ENCODE measurements at places on chromosomes 12 and 14.

GRCh38 chr12:66900616-66901015 is 221.7 kb upstream of the GRIP1 start:
- DNase-seq = no peak

GRCh38 chr12:2460051-2460670 is 334.6 kb upstream of the FKBP4 start:
- no peak for DNase-seq

- no peak for DNase-seq
Observed at GRCh38 chr14:71380271-71380670, 473.0 kb downstream of the PCNX1 start.

DNA sequence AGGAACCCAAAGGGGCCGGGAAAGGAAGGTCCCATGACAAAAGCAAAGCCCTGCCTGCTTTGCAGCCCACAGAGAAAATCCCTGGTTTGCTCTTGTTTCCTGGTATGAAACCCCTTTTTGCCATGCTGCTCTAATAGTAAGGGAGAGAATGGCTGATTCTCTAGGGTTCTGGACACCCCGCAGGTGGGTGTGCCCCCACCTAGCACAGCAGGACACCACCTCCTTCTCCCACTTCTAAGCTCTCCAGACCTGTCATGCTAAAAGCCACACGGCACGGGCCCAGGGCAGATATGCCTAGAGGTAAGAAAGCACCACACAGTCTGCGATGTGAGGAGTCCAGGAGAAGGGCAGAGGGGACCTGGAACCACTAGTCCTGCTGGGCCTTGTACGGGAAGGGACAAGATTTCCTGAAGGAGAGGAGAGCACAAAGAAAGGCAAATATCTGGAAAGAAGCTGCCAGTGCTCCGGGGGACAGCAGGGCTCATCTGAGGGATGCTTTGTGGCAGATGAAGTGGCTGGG is 113.3 kb downstream of the BCL11B start:
- DNase-seq = no peak

DNA sequence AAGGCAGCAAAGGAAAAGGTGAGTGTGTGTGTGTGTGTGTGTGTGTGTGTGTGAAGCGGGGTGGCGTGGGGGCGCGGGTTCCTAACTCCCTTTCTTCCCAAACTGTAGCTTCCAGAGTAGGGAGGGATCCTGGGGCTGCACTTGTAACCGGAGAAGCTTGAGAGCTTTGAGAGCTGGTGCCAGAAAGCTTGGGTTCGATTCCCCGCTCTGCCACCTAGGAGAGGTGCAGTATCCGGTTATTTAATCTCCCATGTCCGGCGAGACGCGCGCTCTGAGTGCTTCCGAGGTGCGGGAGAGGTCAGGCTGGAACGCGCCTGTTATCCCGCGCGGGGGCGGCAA is 7.2 kb upstream of the RACGAP1 start:
- DNase-seq = no peak

GRCh38 chr12:128542844-128543243 is 275.9 kb downstream of the TMEM132C start:
- DNase-seq = no peak

- DNase-seq = peak; percentile 36
Observed at GRCh38 chr14:34051966-34052657, 101.2 kb upstream of the EGLN3 start.

GRCh38 chr12:44827832-44828438 is 48.2 kb downstream of the NELL2 start:
- DNase-seq = no peak

DNA sequence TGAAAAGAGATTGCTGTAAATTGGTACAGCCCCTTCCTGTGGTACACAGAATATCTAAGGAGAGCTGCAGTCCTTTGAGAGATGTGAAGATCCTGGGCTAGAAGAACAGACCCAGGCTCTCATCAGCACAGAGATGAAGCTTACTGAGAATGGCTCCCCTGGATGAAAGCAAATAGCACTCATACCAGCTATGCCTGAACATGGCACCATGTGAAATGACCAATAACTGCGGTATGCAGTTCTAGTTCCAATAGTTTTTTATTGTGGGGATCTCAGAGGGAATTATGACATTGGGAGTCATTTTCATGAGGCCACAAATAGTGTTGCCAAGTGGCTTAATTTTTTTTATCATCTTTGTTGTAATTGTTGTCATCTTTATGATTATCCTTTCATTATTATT is 15.4 kb upstream of the TRHDE start:
- no peak for DNase-seq

GRCh38 chr14:58215191-58215914 is 15.4 kb downstream of the ACTR10 start:
- DNase-seq = no peak

DNA sequence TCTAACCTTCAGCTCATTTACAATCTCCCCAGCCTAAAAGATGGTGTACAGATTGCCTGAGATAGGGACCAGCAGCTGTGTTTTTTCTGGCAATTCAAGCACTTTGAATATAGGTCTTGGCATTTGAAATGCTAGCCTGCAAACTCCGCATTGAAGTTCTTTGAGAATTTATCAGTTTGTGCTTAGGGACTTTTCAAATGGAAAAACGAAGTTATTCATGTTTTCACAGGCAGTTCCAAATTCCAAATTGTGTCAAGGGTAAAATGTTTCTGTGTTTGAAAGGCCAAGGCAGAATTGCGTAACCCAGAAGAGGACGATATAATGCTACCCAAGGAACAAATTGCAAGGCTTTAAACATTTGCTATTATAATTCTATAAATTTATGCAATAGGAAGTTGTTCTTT is 168.9 kb upstream of the RASSF8 start:
- DNase-seq = no peak

DNA sequence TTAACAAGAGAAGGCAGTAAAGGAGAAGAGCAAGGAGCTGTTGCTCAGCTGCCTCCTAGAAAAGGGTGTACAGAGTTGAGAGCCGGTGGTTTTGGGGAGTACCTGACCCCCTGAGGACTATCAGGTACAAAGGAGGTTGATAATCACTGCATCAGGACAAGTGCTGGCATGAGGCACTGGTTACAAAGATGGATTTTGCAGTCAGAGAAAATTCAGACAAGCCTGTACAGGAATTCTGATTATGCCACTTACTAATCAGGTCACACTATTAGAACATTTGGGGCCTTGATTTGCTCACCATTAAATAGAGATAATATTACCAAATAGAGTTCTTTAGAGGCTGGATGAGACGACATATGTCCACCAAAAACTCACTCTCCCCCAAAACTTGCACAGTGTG is 450.9 kb upstream of the TMPO start:
- no peak for DNase-seq

- DNase-seq = no peak
Observed at GRCh38 chr12:70031046-70031445, 206.0 kb downstream of the MYRFL start.

DNA sequence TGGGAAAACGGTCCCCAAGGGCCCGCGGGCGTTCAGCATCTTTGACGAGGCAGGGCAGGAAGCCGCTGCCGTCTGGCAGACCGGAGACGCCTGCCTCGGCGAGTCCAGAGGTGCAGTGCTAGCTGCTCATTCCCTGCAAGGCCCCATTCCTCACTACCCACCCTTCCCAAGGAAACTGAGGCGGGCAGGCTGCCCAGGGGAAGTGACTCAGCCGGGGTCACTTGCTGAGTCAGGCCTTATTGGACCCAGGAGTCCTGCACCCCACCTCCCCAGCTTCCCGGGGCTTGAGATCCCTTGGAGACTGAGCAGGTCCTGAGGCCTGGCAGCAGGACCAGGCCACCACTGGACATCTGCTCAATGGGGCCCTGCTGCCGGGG is 3.7 kb downstream of the SH2B3 start:
- no peak for DNase-seq

DNA sequence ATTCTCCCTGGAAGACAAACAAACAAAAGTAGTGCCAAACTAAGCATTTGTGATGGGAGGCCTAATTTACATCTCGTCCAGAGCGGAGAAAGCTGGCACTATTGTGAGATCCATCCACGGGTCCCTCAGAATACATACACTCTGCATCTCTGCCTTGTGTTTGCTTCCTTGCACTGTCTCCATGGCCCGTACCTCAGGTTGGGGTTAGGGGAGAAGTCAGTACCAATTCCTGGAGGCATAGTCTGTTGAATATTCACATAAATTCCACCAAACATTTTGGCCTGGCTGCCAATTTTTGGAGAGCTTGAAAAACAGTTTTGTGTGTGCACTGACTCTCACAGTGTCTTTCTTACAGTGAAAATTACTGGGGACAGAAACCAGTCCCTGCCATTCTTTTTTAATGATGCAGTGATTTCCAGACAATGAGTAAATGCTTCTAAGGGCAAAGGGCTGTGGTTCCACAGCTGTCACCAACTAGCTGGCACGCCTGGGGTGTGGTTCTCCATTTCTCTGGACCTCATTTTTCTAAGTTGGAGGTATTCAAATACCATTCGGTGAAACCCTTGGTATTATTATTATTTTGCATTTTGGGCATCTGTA is 119.7 kb upstream of the HIF1A start:
- no peak for DNase-seq

GRCh38 chr14:65320661-65321308 is 91.7 kb upstream of the FUT8 start:
- DNase-seq = no peak

- DNase-seq = no peak
Observed at GRCh38 chr12:106586803-106587684, 4.2 kb downstream of the RFX4 start.
